ENCODE measurements at places on chromosomes 6 and 20.

- no peak for DNase-seq
These were observed 16.0 kb downstream of the HTR1B start for GRCh38 chr6:77447254-77447653.

- no peak for DNase-seq
These were observed 39.6 kb downstream of the LAMA4 start for GRCh38 chr6:112214739-112215269.

- DNase-seq: no peak
These were observed 280.8 kb downstream of the CENPW start for GRCh38 chr6:126620719-126621118.

GRCh38 chr6:17473554-17473953 lies 80.2 kb downstream of the CAP2 start:
- no peak for DNase-seq

DNA sequence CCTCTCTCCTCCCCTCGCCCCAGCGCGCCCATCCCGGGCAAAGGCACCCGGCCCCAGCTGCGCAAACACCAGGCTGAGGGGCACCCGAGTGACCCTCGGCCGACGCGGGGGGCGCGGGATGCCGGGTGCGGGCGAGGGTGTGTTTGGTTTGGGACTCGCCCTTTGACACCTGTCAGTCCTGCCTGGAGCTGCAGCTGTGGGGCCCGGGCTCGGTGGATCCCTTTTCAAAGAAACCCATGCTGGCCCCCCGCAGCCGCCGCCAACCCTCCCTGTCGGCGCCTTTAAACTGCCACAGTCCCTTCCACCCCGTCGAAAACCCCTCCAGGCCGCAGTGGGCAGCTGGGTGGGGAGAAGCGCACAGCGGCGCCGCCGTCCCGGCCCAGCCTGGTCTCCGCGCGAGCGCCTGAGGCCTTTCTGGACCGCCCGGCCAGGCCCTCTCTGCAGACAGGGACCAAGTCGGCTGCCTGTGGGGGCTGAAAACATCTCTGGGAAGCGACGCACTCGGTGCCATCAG lies 5.5 kb downstream of the FOXQ1 start:
- DNase-seq: no peak

GRCh38 chr20:4082406-4083097 lies 67.2 kb upstream of the RNF24 start:
- DNase-seq: peak; percentile 30

GRCh38 chr6:37127961-37128862 lies 41.7 kb upstream of the PIM1 start:
- DNase-seq: no peak

Data from activated gamma-delta T cell treated with Interleukin-2 at 50 U/mL for 16 hours (primary cell).